NCI-H2029 treated with DMSO at 0.1 percent for 48 hours (cell line): ENCODE measurements at places on chromosomes 5 and 9.

DNA sequence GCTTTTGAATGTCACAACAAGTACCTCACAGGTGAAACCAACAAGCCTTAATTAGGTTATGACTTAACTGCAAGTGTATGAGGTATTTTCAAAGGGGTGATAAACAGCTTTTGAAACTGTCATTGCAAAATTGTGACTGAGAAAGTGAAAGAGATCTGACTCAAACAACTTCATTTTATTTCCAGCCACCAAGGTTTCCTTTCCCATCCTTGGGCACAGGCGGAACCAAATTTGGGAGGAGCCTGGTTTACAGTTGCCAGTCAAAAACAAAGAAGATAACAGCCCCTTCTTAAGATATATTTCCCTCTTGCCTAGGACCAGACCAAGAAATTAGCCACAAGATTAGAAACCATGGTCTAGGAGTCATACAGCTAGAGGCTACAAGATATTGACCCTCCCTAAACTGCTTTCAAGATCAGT is 417.1 kb downstream of the CSNK1G3 start:
- DNase-seq: no peak

DNA sequence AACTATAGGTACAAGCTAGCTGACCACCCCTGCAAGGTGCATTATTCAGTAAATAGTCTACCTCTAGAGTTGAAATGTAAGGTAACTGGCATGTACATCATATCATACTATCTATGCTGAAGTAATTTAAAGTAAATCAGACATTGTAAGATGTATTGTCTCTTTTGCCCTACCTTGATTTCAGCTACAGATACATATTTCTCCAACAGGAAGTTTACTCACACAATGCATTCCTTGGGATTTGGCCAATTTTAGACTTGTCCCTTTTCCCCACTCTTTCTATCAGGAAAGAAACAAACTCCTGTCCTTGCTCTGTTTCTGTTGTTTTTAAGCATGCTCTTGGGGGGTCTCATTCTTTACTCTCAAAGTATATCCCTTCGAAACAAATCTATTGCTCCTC is 58.5 kb upstream of the TSLP start:
- no peak for DNase-seq

DNA sequence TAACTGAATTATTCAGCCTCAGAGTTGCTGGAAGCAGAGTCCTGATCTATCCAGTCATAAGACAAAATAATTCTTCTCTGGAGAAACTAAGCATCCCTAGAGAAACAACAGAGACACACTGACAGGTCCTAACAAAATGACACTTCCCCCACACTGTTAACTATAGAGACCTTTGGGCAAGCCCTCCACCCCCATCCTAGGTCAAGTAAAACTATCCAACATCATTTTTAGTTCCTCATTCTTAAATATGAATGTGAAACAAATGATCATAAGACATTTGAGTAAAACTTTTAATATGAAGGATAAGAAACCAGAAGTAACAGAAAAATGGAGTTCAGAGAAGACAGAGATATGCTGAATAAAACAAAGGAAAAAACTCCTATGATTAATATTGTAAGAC is 30.9 kb downstream of the CNTLN start:
- no peak for DNase-seq

GRCh38 chr9:133603135-133603927 is 5.9 kb downstream of the FAM163B start:
- DNase-seq: peak; percentile 51

GRCh38 chr5:116315531-116315930 is 230.7 kb downstream of the COMMD10 start:
- DNase-seq: no peak

DNA sequence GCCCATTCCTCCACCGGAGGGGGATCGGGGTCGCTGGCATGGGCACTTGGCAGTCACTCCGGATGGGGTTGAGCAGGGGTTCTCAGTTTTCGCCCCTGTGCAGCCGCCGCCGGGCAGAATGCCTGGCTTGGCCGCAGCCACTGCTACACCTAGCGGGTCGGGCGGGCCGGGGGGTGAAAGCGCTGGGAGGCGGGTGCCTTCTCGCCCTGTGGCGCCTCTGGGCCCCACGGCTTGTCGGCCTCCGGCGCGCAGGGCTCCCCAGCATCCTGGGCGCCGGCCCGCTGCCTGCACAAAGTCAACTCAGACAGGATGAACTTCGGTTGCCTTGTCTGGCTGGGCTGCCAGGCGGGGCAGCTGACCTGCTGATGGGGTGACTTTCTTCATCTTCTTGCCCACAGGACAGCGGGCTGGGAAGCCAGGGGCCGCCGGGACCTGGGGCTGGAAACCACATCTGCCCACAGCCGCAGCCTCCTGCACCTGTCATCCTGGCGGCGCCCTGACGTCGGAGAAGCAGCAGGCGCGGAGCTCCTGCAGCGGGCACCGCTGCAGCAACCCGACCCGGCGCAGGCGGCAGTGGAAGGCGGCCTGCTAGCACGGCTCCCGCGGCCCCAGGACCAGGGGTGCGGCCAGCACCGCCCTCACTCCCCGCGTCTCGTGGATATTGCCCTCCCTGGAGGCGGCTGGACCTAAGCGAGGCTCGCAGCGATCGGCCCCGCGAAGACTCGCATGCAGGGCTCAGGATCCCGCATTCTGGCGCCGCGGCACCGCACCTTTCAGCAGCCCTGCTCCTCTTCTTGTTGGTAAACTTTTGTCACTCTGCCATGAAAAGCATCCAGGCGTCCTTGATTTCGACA is 1.3 kb upstream of the ANKRD18A start:
- DNase-seq: no peak

DNA sequence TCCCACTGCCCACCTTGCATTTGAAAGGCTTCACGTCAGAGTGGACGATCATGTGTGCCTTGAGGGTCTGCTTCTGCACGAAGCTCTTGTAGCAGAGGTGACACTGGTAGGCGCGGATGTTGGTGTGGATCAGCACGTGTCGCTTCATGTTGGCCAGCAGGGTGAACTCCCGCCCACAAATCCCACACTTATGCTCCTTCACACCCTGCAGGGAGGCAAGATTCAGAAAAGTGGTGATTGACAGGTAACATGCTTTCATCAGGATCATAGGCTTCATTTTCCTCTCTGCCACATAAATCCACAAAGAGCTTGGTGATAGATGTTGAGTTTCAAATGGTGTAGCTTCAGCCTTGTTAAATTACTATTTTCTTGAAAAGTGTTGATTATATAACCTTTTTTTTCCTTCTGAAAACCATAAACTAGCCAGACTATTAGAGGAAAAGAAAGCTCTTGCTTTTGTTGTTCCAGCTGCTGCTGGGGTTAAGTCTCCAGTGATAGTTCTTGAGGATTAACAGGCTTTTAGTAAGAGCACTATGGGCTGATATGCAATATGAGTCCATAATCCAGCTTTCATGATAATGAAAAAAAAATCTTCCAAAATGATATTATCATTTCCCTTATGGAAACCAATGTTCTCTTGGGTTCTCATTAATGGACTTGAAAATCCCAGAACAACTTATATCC is 50.7 kb downstream of the ZNF366 start:
- DNase-seq: no peak
